ENCODE measurements at places on chromosomes 6 and 20. TPM values are rescaled to one million over a fixed set of nuclear protein-coding genes. Genes with fewer than 3 reads are reported as not detected.
A peak's percentile ranks its signal among the peaks of the same experiment; 100 is the strongest.

DNA sequence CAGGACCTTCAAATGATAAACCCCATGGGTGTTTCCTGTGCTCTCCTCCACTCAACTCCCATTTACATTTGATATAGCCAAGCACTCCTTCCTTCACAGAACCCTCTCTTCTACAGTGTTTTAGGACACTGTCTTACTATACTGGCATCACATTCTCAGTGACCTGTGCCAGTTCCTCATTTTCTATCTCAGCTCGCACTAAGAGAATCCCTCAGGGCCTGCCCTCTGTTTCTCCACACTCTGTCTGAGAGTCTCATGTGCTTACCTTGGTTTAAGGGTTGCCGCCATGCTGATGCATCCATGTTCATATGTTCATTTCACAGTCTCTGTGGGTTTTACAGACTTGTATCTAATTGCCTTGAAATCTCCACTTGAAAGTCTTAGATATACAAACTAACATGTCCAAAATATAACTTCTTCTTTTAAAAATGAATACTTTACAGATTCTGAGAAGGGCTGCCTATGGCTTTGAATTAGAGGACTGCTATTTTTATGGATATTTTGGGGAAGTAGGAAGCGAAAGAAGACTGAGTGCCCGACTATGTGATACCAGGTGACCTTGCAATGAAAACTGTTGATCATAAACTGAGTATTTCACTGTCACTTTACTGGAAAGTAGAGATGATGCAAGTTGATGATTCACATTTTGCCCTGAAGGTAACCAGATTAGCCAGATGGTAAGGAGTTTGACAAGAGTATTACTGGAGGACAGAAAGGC lies 153.1 kb upstream of the SIM1 start:
- no peak for DNase-seq

Gene TMEM217
- 0.67 TPM for polyA plus RNA-seq

GRCh38 chr6:52503323-52503747 lies 73.5 kb downstream of the TRAM2 start:
- no peak for DNase-seq

- no peak for DNase-seq
Measured at GRCh38 chr6:159633196-159633595, 59.8 kb downstream of the SOD2 start.

DNA sequence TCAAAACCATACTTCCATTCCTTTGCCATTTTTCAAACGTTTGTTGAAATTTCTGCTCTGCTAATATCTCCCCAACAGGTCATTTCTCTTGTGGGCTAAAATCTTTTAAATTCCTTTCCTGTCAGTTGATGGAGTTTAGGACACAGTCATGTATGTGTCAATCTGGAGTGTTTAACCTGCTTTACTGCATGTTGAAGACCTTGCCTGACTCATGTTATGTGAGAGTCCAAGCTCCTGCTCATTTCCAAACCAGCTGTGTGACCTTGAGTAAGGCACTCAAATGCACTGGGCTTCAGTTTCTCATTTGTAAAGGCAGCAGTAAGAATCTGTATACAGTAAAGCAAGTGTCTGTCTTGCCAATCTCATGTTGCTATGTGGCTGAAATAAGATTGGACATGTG lies 171.9 kb upstream of the SPACA1 start:
- DNase-seq, result no peak

DNA sequence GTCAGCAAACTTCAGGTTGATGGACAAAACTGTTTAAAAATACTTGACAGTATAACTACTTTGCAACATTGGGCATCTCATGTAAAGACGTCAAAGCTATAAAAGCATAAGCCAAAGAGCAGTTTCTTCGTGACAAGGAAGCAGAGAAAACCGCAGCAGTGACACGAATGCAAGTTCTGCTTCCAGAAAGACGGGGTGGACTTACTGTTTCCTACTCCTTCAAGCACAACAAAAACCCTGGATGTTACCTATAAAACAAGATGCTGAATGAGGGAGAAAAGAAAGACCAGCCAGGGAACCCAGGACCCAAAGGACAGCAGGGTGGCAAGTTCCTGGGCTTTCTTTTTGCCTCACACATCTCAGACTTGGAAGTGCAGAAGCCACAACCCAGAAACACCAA lies 98.0 kb downstream of the DLL1 start:
- no peak for DNase-seq

GRCh38 chr6:55713436-55713835 lies 134.4 kb upstream of the HMGCLL1 start:
- peak; percentile 60 for DNase-seq

Gene CST9
- not detected for polyA plus RNA-seq

DNA sequence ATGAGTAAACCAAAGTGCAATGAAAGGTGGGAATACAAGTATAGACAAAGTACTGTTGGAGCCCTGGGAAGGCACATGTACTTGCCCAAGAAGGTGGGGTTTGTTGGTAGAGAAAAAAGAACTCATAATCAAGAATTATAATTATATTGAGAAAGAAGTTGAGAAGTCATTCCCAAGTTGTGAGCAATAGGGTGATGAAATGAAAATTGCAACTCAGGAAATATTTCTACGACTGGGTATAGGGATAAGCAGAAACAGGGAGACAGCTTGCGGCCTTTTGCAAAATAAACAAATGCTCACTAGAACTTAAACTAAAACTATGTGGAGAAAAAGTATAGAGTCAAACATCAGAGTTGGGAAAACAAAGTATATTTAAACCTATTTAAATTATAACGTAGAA lies 250.7 kb upstream of the FAM83B start:
- DNase-seq, result no peak

GRCh38 chr6:55994531-55994930 lies 119.1 kb upstream of the BMP5 start:
- DNase-seq, result no peak

Gene APCDD1L
- polyA plus RNA-seq, result 4.5 TPM

- DNase-seq, result no peak
Measured at GRCh38 chr6:117498159-117498558, 15.7 kb downstream of the DCBLD1 start.

DNA sequence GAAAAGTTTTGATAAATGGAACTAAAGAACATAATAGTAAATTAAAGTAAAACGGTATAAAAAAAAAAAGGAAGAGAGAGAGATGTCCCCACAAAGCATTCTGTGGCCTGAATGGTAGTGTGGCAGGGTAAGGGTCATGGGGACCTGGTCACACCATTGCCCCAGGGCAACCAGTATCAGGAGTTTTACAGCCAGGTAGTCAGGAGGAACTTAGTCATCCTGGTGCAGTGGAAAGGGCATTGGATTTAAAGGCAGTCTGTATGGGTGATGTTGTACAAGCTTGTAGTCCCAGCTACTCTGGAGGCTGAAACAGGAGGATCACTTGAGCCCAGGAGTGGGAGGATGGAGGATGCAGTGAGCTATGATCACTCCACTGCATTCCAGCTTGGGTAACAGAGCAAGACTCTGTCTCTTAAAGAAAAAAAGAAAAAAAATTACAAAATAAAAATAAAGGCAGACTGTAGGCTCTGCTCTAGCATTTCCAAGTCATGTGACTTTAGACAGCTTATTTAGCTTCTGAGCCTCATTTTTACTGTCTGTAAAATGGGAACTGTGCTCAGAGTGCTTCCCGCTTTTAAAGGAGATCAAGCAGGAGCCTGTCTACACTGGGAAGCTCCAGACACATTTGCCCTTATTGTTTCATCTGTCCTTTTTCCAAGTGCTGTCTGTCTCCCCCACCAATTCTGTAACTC lies 112.8 kb upstream of the ARMC2 start:
- no peak for DNase-seq

DNA sequence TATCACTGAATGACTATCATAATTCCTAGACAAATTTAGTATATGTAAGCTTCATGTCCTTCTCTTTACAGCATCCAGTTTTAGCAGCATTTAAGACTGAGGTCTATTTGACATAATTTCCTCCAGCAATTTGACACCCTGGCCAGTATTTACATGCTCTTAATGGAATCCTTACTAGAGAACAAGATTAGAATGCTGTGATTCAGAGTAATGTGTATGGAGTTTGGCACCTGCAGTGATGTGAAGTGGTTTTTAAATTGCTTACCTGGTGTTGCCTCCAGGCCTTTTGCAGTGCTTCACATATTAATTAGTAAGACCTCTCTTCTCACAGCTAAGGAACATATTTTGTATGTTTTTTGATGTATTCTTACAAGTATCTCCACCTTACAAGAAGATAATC lies 9.8 kb downstream of the NKX2-4 start:
- DNase-seq, result no peak

- no peak for DNase-seq
Measured at GRCh38 chr6:144595266-144595665, 310.1 kb downstream of the UTRN start.

DNA sequence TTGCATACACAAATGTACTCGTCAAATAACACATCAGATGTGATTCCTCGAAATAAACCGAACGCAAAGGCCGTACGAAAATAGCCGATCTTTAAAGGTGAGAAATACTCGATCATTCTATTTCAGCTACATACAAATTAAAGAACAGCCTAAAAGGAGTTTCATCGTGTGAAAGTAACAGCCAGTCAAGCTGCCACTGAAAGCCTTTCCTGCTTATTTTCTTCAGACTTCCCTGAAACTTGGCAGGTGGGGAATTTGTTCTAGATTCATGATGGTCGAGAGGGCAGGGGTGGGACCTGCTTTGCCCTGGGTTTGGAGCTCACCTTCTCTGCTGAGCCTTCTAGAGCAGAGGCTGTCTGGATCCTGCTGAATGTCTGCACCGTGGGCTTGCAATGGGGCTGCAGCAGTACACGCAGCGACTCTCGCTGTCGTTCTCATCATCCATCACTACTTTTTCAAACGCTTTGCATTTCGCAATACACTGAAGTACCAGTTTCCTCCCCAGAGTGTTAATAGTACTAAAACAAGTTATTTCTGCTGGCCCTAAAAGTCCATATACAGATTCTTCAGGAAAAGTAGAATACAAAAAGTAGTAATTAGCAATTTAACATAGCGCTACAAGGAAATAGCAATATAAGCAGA lies 16.2 kb downstream of the FOXC1 start:
- no peak for DNase-seq

DNA sequence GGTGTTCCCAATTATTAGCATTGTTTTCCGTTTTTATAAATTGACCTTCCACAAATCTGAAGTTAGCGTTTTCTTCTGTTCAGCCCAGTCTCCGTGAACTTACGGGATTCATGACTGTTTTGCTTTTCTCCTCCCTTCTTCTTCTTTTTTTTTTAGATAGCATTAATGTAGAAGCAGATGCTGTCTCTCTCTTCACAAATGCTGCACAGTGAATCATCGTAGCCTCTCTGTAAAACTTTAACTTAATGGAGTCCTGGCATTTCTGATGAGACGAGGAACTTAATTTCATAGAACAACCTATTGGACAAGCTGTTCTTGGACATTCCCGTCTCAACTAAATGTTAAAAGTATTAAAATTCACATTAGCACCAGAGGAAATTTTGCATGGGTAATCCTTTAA lies 138.0 kb upstream of the EEF1E1 start:
- DNase-seq, result no peak

GRCh38 chr6:5172041-5172653 lies 87.0 kb downstream of the PPP1R3G start:
- no peak for DNase-seq

Gene DACT2
- 4.8 TPM for polyA plus RNA-seq

All from kidney (tissue), 22 donors.